ENCODE measurements at places on chromosomes 13 and 19. TPM values are rescaled to one million over a fixed set of nuclear protein-coding genes. Genes with fewer than 3 reads are reported as not detected.

GRCh38 chr13:106151056-106151699, 384.3 kb downstream of the EFNB2 start:
- no peak for DNase-seq

DNA sequence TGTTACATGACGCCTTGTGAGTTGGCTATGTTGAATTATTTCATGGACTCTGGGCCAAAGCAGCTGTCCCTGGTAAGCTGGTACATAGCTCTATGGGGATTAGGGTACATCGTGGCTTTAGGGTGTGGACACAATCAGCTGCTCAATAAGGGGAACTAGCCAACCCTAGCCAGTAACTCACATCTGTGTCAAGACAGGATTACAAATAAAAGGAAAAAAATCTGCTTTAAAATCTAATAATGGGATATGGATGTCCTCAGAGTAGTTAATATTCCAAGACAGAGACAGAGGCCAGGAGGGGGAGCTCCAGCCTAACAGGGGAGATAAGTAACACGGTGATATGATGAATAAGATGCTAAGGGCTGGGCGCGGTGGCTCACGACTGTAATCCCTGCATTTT, 21.1 kb upstream of the ZNF766 start:
- DNase-seq: no peak

DNA sequence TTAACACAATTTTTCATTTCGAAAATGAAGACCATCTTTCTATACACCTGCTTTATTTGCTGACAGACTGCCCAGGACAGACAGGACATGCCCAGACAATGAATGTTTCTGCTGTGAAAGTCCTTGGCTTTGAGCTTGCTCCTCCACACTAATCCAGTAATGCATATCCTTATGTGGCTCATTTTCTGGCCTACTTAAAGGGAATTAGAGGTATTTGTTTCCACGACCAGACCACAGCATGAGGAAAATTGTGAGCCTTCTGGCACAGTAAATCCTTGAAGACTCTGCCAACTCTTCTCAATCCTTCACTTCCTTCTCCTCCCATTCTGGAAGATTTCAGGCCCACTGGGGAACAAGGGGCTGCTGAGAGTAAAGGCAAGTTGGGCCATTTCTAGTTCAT, 25.7 kb downstream of the CCDC70 start:
- no peak for DNase-seq

GRCh38 chr19:16205205-16206045, 7.7 kb downstream of the AP1M1 start:
- no peak for DNase-seq

The CGB3 gene
- 6.1 TPM for total RNA-seq

The CYP4F8 gene
- not detected for total RNA-seq

The CBARP gene
- total RNA-seq: 10.8 TPM

DNA sequence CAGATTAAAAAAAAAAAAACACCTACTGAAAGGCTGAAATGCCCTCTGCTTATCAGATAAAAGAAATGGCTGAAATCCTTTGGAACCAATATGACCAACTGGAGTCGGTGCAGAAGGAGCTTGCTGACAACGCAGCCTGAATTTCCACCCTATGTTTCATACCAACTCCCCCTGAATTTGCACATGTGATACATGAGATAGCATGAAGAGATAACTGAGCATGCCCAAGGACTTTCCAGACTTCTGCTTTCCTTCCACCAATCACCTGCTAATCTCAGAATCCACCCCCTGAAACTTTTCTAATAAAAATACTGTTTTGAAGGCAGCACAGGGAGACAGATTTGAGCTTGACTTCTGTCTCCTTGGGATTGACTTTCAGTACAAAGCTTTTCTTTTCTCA, 32.2 kb upstream of the WDFY2 start:
- no peak for DNase-seq

The POU2F2 gene
- total RNA-seq: 1.7 TPM

The ZNF575 gene
- 2.6 TPM for total RNA-seq

GRCh38 chr13:113021391-113021790, 52.4 kb downstream of the MCF2L start:
- DNase-seq: no peak

DNA sequence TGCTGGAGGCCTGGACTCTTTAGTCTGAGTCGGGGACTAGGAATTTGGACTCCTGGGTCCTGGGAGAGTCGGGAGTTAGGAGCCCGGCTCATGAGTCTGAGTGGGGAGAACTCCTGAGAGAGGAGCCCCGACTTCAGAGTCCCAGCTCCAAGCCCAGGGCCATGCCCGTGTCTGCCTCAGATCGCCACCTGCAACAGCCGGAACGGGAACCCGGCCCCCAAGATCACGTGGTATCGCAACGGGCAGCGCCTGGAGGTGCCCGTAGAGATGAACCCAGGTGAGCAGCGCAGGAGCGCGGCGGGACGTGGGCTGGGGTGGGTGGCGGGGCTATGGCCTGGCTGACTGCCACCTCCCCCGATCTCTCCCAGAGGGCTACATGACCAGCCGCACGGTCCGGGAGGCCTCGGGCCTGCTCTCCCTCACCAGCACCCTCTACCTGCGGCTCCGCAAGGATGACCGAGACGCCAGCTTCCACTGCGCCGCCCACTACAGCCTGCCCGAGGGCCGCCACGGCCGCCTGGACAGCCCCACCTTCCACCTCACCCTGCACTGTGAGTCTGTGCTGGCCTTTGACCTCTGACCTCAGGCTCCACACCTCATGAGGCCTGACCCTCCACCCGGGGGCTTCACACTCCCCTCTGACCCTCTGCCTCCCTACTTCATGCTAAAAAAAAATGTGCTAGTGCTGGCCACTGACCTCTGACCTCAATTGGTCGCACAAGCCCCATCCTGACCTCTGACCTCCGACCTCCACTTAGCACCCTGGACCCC, 4.4 kb downstream of the BCAM start:
- DNase-seq: no peak

- DNase-seq: no peak
These were observed 47.9 kb upstream of the C13orf42 start for GRCh38 chr13:51158880-51159518.

DNA sequence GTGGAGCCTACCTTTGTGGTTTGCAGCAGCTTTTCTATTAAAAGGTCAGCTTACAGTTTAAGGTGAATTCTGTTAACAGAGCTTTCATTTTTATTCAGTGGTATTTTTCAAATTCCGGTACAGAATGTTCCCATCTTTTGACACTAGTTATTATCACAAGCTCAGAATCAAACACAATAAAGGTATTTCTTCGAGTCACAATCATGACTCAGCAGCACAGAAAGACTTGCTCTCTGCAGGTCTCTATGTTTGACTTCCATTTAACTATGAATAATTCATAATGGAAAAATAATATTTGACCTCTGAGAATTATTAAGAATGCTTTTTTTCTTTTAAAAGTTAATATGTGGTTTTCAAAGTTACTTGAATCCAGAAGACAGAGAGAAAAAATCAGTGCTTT, 28.2 kb downstream of the DACH1 start:
- DNase-seq: no peak

- DNase-seq: no peak
These were observed 24.7 kb downstream of the CILP2 start for GRCh38 chr19:19562665-19563347.

DNA sequence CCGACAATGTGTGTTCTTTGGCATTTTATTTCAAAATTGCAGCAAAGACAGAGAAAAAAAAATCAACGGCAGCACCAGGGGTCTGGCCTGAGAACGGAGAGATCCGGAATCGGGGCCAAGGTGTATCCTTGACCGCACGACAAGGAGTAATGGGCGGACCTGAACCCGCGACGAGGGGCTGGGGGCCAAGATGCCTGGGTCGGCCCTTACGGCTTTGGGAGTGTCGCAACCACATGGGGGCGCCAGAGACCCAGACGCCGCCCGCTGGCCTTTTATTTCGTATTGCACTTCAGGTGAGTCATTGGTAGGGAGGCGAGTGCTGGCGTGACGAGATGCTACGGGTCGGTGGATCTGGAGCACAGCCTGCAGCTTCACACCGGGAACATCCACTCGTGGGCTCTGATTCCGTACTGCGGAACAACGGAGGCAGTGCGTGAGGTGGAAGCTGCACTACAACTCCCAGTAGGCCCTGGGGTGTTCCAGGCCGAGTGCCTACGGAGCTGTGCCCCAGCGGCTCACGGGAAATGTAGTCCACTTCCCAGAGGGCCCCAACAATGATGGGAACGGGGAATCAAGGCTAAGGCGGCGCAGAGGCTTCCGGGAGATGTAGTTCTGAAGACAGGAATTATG, 15.7 kb downstream of the BCAT2 start:
- peak; percentile 90 for DNase-seq

DNA sequence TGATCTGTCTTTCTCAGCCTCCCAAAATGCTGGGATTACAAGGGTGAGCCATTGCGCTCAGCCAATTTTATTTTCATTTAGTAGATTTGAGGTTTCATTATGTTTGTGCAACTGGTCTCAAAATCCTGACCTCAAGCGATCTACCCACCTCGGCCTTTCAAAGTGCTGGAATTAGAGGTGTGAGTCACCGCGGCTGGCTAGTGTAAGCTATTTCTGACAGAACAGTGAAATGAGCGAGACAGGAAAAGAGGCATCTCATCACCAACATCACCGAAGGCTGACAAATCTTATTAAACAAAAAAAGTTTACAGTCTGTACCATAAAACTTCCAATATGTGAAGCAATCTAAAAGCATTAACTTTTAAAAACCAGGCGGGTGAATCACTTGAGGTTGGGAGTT, 12.2 kb upstream of the ZNF888 start:
- DNase-seq: no peak

Data from type B pancreatic cell (in vitro differentiated cells).